ENCODE measurements at places on chromosomes 6 and 20.

- DNase-seq, result no peak
These were observed 200.5 kb upstream of the CDYL start for GRCh38 chr6:4575714-4576113.

DNA sequence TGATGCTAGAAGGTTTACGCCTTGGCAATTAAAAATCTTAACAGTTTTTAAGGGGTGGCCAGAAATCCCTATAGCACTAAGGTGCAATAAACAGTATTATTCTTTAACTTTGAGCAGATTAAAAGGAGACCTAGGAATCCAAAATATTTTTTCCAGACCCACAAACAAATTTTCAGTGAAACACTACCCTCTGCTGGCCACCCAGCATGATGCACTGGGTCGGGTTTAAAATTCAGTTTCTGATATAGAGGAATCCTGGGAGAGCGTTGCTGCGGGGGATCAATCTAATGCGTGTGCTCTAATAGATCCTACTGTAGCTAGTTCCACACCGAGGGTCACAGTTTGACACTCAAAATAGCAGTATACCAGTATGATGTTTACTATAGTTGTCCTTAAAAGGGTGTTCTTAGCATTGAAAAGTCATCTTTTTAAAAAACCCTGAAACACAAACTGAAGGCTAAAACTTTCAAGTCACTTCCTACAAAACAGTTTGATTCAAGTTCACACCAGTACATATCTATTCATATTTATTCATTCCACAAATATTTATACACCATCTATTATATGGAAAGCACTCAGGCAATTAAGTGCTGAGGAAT, 10.2 kb downstream of the UBE3D start:
- DNase-seq, result peak; percentile 58

GRCh38 chr6:47404435-47404834, 73.2 kb upstream of the CD2AP start:
- DNase-seq, result no peak

DNA sequence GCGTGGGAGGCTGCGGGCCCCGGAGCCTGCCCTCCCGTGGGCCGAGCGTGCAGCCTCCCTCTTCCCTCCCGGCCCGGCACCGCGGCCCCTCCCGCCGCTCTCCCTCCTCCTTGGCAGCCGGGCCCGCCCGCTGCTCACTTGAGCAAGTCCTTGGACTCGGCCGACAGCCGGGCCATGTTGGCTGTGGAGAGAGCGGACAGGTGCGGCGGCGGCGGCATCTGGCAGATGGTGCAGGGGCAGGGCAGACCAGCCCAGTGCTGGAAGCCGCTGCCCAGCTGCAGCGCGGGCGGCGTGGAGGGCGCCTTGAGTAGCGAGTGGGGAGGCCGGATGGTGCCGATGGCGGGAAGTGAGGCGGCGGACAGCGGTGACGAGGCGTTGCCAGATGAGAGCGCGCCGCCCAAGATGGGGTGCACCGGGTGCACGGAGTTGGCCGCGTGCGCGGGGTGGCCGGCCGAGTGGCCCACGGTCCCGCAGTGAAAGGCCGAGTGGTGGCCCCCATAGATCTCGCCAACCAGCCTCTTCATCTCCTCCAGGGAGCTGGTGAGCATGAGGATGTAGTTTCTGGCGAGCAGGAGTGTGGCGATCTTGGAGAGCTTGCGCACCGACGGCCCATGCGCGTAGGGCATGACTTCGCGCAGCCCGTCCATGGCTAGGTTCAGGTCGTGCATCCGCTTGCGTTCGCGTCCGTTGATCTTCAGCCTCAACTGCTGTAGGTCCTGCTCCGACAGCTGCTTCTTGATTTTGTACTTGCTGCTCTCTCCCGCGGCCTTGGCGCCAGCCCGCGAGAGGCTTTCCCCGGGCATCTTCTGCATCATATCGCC, 766 bp downstream of the OLIG3 start:
- DNase-seq, result no peak

- no peak for DNase-seq
These were observed 316.1 kb upstream of the PRDM1 start for GRCh38 chr6:105769987-105770386.

- DNase-seq, result no peak
These were observed 959.0 kb upstream of the FLRT3 start for GRCh38 chr20:15296422-15296821.

- DNase-seq, result no peak
These were observed 54.9 kb downstream of the LY86 start for GRCh38 chr6:6643398-6643797.

GRCh38 chr6:30884521-30885480, 482 bp downstream of the DDR1 start:
- DNase-seq, result peak; percentile 29

- no peak for DNase-seq
These were observed 436.4 kb downstream of the TFAP2A start for GRCh38 chr6:9978480-9978879.

- no peak for DNase-seq
These were observed 83.3 kb upstream of the DUSP22 start for GRCh38 chr6:208938-209337.

DNA sequence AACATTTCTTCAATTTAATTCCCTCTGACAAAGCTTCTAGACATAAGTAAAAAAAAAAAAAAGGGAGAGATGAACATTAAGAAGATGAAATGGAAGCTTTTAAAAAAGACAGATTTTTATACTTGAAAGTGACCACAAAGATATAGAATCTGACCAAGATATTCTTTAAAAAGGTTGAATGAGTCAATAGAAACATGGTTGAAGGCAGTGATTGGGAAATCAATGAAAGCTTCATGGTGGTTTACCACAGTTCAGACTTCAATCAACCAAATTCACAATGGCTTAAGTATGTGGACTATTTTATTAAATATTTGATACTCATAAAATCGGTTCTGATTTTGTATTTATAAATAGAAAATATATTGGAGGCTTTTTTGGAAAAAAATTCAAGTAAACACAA, 248.4 kb upstream of the HSF2 start:
- DNase-seq, result no peak

DNA sequence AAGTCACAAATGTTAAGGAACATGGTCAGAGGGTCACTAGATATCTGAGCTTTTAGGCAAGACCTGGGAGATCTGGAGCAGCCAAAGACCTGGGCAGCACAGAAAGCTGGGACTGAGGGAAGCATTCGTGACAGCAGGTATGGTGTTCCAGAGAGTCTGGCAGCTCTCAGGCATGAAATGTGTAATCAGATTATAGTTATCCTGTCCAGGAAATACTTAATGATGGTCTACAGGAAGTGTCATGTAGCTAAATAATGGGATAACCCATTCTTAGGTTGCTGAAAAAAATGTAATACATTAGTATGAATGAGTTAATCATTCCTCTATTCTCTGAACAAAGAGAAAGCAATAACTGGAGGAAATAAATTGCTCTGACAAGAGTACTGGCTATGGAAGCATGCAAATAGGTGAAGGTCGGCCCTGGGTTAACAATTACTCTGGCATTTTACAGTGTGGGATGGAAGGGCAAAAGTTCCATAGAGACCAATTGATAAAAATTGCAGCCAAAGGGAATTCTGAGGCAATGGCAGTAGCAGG, 740.5 kb downstream of the CBLN4 start:
- no peak for DNase-seq

DNA sequence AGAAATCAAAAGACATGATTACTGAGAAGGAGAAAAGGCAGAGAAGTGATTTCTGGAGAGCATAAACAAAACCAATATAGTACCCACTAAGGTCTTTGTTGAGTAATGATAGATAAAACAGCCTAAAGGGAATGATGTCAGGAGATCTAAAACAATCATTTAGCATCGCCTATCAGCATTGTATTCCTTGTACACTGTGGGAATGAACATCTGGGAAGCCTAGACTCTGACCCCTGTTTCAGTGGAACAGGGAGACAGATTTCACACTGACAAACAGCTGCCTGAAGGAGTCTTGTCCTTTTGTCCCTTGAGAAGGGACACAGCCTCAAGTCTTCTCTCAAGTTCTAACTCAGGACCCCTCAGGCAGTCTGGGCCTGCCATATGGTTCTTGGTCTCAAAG, 1.7 kb downstream of the ASIP start:
- no peak for DNase-seq

DNA sequence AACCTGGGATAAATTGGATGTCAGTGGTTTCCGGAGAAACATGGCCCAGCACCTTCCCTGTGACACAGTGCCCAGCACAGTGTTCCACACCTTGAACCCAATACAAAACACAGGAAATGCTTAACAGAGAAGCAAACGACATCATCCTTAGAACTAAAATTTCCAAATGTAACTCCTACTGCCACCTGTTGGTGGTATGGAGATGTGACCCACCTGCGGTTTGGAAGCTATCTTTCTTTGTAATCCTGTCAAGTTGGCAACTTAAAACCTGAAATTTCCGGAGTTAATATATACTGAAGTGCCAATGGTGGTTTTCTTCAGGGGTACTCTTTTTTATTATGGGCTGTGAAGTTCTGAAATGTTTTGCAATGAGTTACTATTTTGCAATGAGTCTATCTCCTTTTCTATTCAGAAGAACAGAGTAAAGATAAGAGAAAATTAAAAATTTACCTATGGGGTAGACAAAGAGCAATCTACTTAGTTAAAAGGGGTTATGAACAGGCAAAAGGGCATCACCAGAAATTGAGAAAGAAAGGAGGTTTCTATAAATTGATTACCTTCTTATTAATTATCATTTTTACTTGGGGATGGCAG, 658.8 kb downstream of the PTPRT start:
- DNase-seq, result no peak
